ENCODE measurements at places on chromosomes 2 and 18.

GRCh38 chr2:188068093-188068492 lies 223.6 kb upstream of the GULP1 start:
- DNase-seq: no peak

DNA sequence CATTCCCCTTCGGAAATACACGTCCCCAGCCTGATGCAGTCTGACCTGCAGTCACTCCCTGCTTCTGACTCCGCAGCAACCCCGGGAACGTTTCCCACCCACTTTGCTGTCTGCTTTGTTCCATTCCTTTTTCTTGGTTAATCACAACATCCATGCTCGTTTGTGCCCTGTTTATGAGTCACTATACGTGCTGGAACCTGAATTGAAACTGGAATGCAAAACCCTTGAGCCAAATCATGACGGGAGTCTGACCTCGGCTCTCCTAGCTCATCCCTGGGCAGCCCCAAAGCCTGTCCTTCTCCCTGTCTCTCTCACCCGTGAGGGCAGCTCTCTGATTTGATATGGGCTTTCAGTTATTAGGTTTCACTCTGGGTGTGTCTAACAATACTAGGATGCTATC lies 57.1 kb upstream of the RNF152 start:
- no peak for DNase-seq

- no peak for DNase-seq
Observed at GRCh38 chr2:10900216-10901109, 11.3 kb upstream of the KCNF1 start.

DNA sequence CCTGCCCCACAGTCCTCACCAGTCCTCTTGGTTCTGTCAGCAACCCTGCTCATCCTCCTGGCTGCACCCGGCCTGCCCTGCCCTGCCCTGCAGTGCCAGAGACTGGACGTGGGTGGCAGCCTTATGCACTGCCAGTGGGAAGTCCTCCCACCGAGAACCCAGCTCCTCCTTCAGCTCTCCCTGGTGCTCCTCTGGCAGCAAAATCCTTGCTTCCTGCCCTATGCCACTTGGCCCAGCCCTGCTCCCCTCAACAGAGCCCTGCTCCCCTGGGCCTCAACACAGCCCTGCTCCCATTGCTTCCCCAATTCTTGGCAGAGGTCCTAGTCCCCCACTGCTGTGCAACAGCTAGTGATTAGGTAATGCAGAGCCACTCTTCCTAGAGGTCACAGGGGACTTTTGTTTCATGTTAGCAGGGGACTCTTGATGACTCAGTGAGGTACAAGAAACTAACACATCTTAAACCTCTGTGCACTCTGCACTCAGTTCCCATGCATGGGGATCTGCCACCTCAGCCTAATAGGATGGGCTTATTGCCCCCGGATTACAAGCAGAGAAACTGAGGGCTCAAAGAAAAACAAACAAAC lies 58.0 kb upstream of the EDAR start:
- DNase-seq: no peak

DNA sequence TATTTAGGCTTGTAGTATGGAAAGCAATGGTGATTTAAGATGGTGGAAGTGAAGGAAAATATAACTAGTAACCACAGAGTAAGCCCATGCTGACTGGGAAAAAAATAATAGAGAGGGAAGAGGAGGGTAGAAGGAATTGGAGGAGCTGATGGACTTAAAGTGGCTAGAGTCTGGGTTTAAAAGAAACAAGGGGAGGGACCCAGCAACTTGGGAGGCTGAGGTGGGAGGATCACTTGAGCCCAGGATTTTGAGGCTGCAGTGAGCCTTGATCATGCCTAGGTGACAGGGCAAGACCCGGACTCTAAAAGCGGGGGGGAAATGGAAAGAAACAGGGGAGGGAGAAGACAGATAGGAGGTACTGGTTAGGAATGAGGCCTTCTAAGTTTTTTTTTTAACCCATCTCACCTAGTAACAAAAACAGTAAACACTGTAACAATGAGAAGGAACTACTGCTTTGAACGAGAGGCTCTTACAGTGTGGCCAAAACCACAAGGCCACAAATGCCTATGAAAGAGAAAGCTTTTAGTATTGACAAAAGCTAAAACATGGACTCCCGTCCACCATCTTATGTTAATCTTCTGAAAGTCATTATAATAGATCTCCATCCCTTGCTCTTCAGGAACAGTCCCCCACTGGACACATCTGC lies 26.6 kb downstream of the METTL8 start:
- DNase-seq: no peak

- no peak for DNase-seq
Observed at GRCh38 chr18:80037869-80038630, 3.8 kb downstream of the RBFA start.

GRCh38 chr2:225083276-225083675 lies 41.0 kb upstream of the DOCK10 start:
- DNase-seq: no peak

- DNase-seq: no peak
Observed at GRCh38 chr2:64718250-64718885, 64.7 kb upstream of the SERTAD2 start.

DNA sequence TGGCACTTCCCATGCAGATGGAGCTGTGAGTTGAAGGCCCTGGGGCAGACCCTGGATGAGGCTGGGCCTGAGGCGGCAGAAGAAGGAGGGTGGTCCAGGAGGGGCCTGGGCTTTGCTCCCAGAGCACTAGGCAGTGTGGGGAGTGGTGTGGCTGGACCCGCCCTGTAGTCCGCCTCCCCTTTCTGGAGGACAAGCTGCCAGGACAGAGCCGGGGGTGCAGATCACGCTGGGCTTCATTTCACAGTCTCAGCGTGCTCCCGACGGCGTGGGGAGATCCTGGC lies 49.8 kb downstream of the PTGR3 start:
- no peak for DNase-seq

DNA sequence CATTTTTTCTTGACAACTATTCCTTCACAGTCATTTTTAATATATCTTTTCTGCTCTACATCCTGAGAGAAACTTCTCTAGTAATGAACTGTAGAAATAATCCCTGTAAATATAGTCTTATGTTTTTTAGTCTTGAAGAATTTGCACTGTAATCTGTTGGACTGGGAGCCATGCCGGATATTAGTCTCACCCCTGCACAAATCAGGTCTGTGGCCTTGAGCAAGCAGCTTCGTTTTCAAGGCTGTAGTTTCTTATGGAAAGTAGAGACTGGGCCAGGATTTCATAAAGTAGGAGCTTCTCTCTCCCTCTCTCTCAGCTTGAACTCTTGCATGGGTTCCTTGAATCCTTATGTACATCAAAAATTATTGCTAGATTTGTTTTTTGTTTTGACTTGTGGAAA lies 8.7 kb downstream of the FARP2 start:
- no peak for DNase-seq

- no peak for DNase-seq
Observed at GRCh38 chr18:6731222-6731596, 1.7 kb downstream of the ARHGAP28 start.

GRCh38 chr2:181937473-181937872 lies 45.9 kb downstream of the ITPRID2 start:
- DNase-seq: no peak

- no peak for DNase-seq
Observed at GRCh38 chr2:101692041-101692440, 5.5 kb upstream of the MAP4K4 start.

GRCh38 chr2:141923657-141924056 lies 207.2 kb downstream of the LRP1B start:
- DNase-seq: no peak

DNA sequence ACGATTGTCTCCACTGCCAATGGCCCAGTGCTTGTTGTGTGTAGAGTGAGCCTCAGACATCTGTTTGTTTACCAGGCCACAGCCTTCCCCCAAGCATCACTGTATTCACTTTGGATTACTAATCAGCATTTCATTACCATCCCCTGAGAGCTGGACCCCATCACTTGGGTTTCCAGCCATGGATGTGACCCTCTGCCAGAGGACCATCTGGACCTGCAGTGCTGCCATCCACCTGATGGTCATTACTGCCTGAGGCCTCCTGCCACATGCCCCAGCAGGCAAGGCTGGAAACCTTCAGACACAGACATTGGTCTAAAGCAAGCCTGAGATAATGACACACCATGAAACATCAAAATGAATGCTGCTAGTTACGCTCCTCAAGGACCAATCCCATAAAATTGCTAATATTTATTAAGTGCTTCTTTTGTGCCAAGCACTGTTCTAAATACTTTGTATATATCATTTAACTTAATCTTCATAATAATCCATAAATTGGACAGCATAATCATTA lies 2096.3 kb upstream of the CELF4 start:
- DNase-seq: no peak

DNA sequence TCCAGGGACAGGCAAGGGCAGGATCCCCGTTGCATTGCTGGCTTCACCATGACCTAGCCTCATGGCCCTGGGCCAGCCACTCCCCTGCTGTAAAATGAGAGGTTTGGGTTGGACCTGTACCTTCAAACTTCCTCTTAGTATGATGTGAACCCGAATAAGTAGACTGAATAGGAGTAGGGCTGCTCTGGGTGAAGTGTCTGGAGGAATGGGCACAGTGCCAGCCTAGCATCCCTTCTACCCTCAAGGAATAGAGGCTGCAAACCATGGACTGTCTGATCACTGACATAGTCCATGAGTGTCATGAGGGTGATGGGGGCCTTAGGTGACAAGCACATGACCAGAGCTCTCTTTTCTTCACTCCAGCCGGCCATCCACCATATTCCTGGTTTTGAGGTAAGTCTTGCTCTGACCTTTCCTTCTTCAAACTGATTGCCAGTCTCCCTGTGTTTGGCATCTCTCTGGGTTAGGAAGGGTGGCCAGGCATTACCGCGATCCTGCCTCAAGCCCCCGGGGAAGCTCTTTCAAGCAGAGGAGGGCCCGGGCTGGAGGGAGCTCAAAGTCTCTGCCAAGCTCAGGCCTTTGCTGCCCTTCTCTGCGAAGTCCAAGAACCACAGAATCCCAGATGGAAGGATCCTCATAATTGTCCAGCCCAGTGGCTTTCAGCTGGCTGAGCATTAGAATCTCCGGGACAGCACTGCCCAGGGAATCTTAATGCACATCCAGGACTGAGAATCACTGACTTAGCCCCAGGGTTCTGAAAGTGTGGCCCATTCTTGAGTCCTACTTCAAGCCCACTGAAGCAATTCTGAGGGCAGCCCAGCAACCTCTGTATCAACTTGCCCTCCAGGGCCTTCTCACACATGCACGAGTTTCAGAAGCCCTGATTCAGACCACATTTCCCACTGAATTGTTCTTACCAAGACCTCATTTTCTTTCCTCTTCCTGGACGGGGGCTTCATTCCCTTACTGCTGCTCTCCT lies 148.1 kb downstream of the DYSF start:
- DNase-seq: no peak

DNA sequence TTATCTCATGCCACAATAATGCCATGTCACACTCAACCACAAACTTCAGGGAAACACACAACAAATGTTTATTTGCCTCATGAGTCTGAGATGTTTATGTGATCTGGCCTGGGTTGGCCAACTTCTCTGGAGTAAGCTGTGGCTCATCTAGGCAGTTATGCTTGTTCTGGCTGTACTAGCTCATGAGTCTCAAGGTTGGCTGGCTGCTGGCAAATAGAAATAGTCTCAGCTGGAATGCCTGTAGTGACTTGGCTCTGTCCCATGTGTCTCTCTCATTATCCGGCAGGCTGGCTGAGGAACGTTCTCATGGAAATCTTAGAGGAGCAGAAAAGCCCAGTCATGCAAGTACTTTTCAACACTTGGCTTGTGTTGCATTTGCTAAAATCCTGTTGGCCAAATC lies 234.9 kb upstream of the CDH2 start:
- no peak for DNase-seq

DNA sequence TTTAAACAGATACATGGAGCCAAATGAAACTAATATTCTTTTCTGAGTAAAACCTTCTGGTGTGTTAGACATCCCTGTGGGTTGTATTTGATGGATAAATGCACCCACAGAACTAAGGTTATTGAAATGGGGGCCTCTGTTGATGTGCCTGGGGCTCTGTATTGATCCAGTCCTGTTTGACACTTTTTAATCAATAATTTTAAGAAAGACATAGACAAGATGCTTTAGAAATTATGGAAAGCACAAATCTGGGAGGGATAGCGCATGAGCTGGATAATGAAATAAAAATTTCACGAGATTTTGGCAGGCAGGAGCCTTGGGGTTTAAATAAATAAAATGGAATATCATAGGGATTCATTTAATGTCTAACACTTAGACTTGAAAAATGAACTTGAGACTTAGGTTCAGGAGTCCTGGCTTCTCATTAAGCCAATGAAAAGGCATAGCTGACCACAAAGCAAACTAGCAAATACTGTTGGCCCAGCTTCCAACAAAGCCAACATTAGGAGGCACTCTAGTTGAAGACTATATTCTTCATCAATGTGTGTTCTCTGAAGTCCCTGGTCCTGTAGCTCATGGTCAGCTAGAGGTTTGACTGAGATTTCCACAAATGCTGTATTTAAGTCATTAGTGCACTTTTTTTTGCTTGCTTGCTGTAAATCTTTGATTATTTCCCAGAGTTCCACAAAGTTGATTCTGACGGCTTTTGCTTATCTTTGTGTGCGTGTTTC lies 64.2 kb upstream of the SH3RF3 start:
- DNase-seq: no peak

DNA sequence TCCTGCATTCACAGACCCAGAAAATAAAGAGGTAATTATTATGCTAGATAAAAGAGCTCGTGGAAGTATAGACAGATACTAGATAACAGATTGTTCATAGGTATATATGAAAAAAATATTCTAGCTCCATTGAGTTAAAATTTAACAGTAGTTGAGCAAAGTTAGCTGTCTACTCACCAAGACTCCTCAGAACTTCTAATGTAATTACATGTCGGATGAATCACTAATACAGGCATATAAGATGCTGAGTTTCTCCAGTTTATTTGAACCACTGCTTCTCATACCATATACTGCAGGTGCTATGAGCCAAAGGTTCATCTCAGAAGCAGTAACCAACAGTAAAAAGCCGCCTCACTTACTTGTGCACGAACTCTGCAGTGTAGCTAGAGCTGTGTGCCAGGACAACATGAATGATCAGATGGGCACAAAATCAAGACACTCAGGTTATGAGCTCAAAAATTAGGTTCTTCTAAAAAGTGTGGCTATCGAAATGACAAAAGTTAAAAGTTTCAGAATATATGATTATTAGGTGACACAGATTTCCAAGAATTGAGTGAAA lies 373.4 kb downstream of the NCKAP5 start:
- no peak for DNase-seq

- no peak for DNase-seq
Observed at GRCh38 chr18:76264198-76264875, 230.7 kb downstream of the ZNF516 start.

DNA sequence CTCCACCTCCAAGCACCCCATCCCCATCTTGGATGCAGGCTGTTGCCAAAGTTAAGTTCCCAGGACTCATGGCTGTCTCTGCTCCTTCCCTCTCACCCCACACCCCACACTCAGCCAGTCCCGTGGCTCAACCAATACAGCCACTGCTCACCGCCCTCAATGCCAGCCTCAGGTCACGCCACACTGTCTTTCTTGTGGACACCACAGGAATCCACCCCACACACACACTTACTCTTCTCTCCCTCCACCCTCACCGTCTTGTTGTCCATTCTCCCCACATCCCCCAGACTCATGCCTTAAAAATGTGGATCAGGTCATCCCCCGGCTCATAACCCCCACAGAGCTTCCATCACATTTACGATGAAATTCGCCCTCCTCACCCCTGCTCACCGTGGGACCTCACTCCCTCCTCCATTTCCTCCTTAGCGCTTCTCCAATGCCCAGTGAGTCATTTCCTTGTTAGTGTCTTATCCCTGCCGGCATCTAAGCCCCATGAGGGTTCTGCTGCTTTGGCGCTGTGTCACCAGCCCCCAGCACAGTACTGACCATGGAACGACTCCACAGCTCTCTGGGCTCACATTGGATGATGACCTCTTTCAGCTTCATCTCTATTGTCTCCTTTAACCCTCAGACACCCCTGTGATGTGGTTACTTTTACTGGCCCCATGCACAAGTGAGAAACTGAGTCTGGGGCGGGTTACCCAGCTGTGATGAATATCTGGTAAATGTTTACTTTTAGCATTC lies 13.8 kb downstream of the MLPH start:
- DNase-seq: no peak
